Neuronal stem cell (in vitro differentiated cells): ENCODE measurements at places on chromosomes 6 and 20.

DNA sequence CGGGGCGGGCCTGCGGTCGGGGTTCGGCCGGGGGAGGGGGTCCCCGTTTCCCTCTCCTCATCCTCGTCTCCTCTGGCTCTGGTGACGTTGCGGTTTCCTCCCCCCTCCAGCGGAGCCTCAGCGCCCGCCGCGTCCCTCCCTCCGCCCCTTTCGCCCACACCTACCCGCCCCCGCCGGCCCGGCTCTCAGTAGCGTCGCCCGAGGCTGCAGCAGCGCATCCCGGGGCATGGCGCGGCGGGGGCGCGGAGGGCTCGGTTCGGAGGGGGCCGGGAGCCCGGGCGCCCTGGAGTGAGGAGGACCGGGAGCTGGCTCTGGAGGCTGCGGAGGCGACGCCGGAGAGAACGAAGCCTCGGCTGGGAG lies at the start of gene DSE:
Gene DSE (plus strand): TSS at position 188 of the 360 bp plus-strand sequence. CDS start 28,304 bp downstream, outside the sequence.
- peak; percentile 73 for DNase-seq

- DNase-seq, result no peak
Observed at GRCh38 chr20:2700913-2701620, 8.5 kb downstream of the EBF4 start.

DNA sequence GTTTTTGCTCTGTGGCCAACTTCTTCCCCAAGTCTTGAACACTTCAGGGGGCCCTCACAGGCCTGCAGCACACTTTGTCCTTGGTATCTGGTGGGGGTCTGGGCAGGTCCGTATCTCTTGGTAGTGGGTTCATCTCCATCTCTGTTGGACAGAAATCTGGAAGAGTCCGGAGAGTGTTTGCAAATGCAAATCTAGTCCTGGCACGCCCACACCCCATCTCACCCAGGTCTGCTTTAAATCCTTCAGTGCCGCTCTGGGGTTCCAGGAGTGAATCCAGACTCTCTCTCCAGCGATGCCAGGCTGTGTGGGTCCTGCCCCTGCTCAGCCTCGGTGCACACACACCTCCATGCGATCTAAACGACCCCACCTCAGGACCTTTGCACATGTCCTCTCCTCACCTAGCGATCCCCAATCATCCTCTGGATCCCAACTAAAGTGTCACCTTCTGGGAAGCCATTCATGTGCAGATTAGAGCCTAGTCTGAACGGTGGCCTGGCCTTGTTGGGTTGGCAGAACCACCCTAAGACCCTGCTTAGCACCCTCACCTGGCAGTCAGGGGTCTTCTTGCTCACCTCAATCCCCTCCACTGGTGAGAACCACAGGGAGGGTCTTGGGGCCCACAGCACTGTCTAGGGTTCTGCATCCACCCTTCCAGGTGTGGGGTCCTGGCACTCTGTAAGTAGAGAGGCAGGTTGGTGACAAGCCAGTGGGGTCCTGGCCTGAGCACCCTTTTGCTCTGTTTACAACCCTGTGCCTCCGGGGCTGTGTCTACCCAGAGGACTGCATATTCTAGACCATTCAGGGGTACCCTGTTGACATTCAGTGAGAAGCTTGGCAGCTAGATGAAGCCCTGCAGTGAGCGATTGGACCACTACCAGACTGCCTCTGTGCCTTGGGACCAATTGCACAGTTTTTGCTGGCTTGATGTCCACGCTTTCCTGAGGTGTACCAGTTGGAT lies 100.8 kb downstream of the SYCP2 start:
- DNase-seq, result no peak

DNA sequence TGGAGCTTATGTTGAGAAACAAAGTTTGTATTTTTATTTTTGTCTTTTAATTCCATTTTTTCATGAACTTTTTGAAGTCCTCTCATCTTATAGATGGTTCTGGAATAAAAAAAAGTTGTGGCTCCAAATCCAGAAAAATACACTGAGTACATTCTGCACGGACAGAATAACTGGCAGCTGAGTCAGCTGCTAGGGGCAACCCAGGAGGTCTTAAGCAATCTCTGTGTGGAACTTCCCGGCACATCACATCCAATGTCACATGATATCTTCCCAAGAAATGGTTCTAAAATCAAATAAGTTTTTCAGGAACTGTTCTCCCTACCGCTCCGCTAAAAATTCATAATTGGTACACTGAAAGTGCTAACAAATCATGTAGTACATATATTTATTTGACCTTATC lies 29.8 kb downstream of the SLC13A3 start:
- DNase-seq, result no peak

DNA sequence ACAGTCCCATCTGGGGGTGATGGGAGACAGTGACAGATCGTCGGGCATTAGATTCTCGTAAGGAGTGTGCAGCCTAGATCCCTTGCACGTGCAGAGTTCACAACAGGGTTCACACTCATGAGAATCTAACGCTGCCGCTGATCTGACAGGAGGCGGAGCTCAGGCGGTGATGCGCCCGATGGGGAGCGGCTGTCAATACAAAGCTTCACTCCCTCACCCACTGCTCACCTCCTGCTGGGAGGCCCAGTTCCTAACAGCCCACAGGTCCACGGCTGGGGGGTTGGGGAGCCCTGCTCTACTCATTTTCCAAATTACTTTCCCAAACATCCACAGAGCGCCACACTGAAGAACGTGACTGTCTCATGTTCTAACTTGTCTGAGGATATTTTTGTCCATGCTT lies 25.3 kb downstream of the CTCFL start:
- no peak for DNase-seq

DNA sequence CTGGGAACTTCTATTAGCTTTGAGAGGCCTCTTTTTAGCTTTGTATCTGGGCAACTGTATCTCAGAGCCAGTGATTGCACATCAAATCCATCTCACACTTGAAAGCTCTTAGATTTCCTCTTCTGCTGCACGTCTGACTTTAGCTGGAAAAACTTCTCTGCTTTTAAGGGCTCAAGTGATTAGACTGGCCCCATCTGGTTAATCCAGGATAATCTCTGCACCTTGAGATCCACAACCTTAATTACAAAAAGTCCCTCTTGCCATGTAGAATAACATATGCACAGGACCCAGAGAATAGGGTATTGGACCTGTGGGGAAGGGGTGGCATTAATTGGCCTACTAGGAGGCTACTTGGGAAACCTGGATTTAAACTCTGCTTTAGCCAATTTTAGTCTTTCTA lies 24.2 kb downstream of the KLHL31 start:
- DNase-seq, result no peak

DNA sequence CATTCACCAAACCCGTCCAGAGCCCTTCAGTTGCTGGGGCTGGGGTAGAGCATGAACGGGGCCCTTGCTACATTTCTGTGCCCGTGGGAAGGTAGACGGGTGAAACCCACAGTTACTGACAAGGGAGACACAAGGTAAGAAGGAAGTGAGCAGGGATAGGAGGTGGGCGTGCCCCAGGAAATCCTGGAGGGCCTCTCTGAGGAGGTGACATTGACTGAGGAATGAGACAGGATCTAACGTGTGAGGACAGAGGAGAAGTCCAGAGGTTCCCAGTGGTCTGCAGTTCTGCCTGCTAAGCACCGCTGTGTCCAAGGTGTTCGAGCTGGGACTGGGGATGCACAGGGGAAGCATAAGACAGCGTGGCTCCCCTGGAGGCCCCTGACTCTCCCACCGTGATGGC lies 378.8 kb downstream of the CDH4 start:
- DNase-seq, result no peak

GRCh38 chr6:107604549-107604948 lies 114.6 kb downstream of the SOBP start:
- DNase-seq, result no peak

GRCh38 chr6:109769213-109769612 lies 78.1 kb downstream of the FIG4 start:
- no peak for DNase-seq

DNA sequence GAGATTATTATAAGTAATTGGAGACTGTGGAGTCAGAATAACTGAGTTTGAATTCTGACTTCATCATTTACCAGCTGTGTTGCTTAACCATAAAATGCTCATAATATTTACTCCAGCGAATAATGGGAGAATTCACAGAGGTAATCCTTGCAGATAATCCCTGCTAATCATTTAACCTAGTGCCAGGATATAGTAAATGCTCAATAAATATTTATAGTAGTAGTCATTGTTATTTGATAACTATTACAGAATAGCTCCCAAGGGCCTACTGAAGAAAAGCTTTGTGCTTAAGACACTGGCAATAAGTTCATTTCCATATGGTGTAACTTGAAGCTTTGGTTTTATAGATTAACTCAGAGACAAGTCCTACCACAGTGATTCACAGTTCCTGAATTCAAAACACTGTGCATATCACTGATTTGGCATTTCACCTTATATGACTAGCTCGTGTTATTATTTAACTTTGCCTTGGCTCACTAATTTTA lies 208.8 kb upstream of the PLCB4 start:
- no peak for DNase-seq

DNA sequence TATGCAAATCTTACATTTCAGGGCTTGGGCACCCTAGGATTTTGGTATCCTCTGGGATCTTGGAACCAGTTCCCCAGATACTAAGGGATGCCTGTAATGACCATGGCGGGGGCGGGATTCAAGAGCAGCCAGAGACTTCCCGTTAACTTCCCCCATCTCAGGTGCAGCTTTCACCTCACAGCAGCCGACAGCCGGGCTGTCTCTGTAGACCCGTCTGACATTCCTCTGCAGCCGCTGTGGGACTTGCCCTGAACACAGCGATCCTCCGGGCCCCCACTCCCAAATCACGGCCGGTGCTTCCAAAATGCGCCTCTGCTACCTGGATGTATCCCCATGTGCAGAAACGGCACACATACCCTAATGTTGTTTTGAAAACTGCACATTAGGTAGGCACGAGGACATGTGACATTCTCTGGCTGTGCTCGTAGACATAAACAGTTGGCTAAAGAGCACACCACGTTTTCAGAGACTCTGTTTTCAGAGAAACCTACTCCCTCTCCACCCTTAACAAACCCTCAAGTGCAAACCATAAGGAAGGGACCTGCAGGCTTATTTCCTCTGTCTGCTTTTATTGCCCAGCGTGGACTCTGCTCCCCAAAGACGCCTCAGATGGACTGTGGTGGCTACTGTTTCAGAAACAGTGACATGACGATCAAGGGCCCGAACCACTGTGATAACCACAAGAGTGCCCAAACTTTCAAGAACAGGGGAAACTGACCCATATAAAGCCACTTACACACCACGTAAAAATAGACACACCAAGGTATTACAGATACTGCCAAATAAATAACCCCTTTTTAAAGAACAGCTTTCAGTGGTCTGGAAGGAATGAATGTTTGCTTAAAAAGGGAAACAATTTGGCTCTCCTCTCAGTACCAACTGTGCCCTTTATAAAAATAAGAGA lies 72.9 kb upstream of the FOXC1 start:
- DNase-seq, result no peak

DNA sequence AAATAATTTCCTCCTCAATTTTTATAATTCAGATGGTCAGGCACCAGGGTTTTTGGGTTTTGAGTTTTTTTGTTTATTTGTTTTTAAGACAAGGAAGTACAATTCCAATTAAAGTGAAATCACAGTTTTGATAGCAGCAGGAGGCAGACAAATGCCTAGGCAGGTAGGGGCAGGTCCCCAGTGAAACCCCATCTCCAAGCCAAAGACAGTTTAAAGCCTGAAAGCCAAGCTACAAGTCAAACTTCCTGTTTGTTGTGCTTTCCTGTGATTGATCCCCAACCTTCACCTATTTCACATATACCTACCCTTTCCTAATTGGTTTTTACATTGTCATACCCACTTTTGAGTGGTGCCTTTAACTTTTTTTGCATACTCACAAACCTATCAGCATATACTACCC lies 149.6 kb downstream of the MOXD1 start:
- DNase-seq, result no peak
